Activated CD4-positive, alpha-beta T cell treated with anti-CD3 and anti-CD28 coated beads, Interleukin-2, amount 10 ng/mL, durations not matched to agents 7 days and 5 days (primary cell): ENCODE measurements at places on chromosomes 11 and 22.

DNA sequence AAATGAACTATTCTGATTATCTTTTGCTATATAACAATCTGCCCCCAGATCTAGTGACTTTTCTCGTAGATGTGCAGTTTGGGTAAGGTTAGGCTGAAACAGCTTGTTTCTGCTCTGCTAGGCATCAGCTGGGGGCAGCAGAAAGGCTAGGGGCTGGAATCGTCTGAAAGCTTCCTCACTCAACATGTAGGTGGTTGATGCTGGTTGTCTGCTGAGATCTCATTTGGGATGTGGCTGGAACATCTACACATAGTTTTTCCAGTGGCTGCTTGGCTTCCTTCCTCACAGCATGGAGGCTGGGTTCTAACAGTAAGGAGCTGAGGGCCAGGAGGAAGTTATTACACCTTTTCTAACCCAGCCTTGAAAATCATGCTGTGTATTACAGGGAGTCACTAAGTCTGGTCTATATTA, 30.2 kb downstream of the USP47 start:
- no peak for DNase-seq

DNA sequence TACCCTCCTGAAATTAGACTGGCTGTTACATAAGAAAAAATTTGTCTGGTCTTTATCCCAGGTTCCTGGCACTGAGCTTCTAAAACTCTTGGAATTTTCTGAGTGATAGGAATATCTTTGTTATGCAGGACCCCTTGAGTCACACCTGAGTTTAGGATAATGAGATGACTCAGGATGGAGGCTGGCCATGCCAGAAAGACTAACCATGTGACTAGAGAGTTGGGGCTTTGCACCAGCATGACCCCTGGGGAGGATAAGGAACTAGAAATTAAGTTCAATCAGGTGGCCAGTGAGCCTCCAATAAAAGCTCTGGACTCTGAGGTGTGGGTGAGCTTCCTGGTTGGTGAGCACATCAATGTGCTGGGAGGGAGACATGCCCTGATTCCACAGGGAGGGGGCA, 88.1 kb downstream of the XRRA1 start:
- no peak for DNase-seq

DNA sequence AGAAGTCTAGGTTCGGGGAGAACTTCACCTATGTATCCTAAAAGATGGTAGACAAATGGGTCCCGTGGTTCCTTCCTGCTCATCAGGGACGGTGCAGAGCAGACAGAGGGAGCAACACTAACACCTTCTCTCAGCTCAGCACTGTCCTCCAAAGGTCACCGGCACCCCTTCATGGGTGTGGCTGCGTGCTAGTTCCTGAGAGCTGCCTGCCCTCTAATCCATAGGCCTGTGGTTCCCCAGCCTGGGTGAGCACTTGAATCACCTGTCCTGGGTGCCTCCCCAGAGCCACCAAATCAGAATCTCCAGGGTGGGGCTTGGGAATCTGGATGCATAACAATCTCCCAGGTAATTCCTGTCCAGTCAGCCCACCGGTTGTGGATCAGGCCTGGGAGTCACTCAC, 113.9 kb upstream of the TMEM45B start:
- DNase-seq, result no peak

DNA sequence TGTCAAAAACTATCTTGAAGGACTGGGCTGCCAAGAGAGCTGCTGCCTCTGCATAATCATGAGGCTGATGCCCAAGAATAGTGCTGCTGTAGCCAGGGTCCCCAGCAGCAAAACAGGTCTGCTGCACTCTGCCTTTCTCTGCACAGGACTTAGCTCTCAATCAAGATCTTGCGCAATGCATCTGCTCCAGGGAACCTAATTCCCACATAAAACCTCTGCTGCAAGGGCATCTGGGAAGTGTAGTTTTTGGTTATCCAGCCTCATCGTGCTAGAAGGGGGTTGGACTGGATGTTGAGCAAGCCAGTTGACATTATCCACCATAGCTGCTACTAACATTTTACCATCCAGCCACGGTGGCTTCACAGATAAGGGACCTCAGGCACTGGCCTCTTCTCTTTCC, 192.7 kb downstream of the C11orf91 start:
- no peak for DNase-seq

- no peak for DNase-seq
Observed at GRCh38 chr22:47139013-47139789, 376.8 kb downstream of the TBC1D22A start.

- DNase-seq, result no peak
Observed at GRCh38 chr22:41885516-41885915, 29.4 kb downstream of the SHISA8 start.

DNA sequence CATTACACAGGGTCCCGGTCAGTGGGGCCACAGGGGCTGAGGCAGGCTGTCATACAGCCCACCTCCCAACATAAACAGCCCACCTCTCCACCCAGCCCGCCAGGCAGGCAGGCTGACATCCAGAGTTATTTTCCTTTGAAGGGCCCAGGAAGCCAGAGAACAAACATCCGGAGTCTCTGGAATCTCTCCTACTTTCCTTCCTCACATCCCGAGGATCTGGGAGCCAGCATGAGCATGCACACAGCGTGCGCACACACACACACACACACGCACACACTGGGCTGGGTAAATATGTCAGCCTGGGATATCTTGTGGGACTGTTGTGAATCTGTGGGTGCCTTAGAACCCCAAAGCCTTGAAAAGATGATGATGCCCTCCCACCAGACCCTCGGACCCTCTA, 55.4 kb downstream of the PDE2A start:
- DNase-seq, result no peak

DNA sequence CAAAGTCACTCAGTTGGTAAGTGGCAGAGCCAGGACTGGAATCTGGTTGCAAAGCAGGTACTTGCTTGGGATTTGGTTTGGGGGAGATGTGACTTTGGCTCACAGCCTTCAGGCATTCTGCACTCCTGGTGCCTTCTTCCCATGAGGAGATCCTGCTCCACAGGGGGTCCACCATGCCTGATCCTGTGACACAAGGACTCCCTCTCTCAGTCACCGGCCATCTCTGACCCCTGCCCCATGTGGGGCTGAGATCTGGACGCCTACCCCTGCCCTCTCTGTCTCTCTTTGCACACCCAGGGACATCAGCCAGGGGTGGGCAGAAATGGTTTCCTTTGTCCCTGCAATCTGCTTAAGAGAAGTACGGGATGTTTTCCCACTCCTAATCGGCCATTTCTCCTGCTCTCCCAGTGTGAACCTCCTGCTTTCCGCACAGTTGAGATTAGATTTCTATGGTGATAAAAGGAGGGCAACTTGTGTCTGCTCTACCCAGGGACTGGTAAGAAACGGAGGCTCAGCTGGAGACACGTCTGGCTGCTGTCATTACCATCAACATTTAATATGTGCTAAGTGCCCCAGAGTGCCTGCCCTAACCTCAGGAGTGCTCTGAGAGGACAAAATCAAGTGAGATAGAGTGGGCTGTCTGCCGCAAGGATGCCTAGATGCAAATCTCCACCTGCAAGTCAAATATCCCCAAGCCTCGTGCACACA, 11.1 kb upstream of the FXYD6 start:
- DNase-seq, result no peak

GRCh38 chr11:67062526-67063373, 6.1 kb downstream of the RHOD start:
- no peak for DNase-seq

DNA sequence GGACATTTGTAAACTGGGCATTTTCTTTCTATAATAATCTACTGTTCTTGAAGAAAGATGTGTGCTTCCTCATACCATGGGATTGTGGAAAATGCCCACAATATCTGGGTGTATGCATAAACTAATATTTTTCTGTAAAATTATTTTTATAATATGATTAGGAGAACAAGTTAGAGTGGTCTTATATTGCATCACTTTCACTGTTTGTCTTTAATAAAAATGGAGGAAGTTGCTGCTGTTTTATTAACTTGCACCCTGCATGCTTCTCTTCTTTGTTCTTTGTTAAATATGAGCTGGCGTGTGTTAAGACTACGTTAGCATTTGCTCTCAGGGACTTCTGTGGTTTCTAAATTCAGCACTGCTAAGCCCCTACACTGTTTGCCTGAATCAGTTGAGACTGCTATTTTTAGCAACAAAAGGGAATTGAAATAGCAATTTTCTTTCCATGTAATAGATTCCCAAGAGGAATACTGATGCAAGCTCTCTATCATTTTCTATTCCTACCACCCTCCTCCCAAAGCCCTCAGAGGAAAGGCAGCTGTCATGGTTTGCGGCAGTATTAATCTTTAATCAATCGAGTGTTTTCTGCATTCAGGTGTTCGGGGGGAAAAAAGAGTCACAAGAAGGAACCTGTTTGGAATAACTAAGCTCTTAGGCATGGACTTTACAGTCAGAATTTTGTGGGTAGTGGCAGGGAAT, 56.1 kb downstream of the HSD17B12 start:
- DNase-seq, result no peak

GRCh38 chr11:32919338-32919737, 26.7 kb downstream of the QSER1 start:
- DNase-seq, result no peak

DNA sequence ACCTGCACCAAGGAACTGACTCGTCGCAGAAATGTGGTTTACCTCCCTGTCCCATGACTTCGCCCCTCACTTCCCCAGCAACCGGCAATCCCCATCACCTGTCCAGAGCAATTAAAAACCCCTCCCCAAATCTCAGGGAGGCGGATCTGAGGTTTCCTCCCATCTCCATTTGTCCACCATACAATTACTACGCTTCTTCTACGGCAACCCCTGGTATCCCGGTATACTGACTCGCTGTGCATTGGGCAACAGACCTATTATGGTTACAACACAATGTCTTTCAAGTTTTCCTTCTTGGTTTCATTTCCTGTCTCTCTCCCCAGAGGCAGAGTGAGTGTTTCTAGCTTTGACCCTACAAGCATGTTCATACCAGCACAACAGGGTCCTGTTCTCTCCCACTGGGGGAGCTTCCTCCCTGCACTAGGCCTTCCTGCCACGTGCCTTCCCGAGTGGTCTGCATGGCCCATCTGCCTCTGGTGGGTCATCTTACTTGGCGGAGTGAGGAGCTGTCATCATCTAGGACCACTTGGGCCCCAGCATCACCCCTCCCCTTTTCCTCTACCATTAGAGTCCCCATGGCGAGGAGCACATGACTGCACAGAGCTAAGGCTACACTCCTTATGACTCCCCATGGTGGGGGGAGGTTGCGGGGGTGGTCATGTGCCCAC, 30.3 kb upstream of the NAP1L4 start:
- DNase-seq, result peak; percentile 37

GRCh38 chr22:44526779-44527126, 28.7 kb upstream of the RTL6 start:
- DNase-seq, result no peak

- no peak for DNase-seq
Observed at GRCh38 chr11:114466742-114467141, 27.5 kb downstream of the REXO2 start.

GRCh38 chr11:112172362-112172994, 2.8 kb upstream of the BCO2 start:
- no peak for DNase-seq

DNA sequence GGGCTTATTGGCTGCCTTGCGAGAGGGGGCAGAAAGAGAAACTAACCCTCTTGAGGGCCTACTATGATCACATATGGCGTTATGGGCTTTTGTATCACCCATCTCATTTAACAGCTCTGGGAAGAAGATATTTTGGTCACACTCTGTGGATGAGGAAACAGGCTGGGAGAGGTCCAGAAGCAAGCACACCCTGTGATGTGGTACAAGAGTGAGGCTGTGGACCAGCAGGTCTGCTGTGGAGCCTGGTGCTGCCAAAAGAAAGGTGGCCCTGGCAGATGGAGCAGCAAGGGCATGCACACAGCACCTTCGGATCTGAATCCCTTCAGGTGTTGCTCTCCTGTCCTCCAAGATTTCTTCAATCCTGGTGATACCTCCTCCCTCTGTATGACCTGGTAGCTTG, 64.1 kb downstream of the KCNC1 start:
- no peak for DNase-seq
